ENCODE measurements at places on chromosomes 3 and 15.

- DNase-seq: no peak
Observed at GRCh38 chr3:71131375-71132314, 451.9 kb downstream of the FOXP1 start.

- no peak for DNase-seq
Observed at GRCh38 chr3:53554559-53555067, 60.2 kb downstream of the CACNA1D start.

DNA sequence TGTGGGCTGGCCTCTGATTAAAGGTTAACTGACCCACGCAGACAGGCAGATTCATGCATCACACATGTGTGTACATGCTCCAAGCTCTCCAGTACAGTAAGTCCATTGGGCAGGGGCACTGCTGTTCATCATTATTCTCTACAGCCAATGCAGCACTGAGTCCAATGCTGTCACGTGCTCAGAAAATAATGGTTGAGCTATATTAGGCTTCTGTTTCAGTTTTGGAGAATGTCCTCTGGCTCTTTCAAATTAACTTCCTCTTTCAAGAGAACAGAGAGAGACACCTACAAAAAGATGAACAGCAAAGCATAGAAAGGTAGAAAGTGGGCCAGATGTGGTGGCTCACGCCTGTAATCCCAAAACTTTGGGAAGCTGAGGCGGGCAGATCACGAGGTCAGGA is 202.6 kb downstream of the MEX3B start:
- DNase-seq: no peak

DNA sequence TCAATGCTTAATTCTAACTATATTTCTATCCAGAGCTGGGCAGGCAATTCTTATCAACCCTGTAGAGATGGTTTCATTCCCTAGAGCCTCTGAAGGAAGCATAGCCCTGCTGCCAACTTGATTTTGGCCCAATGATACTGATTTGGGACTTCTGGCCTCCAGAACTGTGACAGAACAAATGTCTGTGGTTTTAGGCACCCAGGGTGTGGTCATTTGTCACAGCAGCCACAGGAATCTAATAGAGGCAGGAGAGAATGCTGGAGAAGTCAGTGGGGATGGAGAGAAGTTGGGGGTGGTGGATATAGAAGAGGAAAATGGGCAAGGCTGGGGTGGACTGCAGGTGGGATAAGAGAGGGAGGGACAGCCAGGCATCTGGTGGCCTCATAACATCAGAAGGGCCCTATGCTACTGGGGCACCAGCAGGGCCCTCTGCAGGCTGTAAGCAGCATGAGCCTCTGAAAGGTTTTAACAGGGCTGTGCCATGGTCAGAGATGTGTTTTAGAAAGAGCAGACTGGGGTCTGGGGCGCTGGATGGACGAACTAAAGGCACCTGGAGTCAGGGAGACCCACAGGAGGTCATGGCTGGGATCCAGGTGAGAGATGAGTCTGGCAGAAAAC is 19.8 kb downstream of the MRPS11 start:
- no peak for DNase-seq

GRCh38 chr15:92361321-92362000 is 32.2 kb upstream of the ST8SIA2 start:
- DNase-seq: no peak

- no peak for DNase-seq
Observed at GRCh38 chr3:73474619-73475018, 150.1 kb downstream of the PDZRN3 start.

DNA sequence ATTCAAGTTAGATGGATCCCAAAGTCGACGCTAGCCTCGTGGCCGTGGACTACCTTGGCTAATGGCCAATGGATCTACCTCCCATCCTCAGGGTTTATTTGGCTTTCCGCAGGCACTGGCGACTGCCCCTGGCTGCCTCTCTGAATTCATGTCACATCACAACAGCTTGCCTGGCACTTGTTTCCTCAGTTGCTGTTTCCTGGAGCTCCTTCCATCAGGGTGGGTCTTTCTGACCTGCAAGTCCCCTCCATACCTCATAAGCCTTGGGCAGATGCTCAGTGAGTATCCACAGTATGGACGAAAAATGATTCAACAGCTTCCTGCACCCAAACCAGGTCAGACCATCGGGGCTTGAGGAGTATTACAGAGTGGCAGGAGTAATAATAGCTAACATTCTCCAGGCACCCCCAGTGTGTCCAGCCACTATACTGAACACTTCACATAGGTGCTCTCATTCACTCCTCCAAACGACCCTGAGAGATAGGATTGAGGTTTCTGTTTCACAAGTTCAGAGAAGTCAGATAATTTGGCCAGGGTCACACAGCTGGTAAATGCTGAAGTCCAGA is 311.5 kb downstream of the TLE3 start:
- no peak for DNase-seq

All from RWPE2 (cell line).